Activated CD8-positive, alpha-beta T cell treated with anti-CD3 and anti-CD28 coated beads, Interleukin-2, amount 10 ng/mL, durations not matched to agents 7 days and 5 days (primary cell): ENCODE measurements at places on chromosomes 11 and 22. TPM values are rescaled to one million over a fixed set of nuclear protein-coding genes. Genes with fewer than 3 reads are reported as not detected.
A peak's percentile ranks its signal among the peaks of the same experiment; 100 is the strongest.

ELF5 gene
- not detected for total RNA-seq

GRCh38 chr11:8735094-8735493, 52.5 kb downstream of the RPL27A start:
- DNase-seq: no peak

DNA sequence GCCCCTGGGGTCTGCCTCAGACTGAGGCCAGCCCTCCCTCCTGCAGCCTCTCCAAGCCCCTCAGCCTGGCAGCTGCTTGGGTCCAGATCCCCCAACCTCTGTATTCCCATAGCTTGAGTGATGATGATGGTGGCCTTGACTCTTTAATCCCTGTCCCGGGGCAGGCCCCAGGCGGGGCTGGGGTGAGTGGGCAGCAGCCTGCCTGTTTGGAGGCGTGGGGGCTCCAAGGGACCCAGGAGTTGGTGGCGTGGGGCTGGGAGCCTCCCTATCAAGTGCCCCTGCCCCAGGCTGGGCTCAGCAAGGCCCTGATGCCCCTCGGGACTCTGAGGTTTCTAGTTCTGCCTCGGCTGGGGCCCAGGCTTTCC, 22.5 kb downstream of the PPIL2 start:
- no peak for DNase-seq

MMP1 gene
- total RNA-seq: not detected

DNA sequence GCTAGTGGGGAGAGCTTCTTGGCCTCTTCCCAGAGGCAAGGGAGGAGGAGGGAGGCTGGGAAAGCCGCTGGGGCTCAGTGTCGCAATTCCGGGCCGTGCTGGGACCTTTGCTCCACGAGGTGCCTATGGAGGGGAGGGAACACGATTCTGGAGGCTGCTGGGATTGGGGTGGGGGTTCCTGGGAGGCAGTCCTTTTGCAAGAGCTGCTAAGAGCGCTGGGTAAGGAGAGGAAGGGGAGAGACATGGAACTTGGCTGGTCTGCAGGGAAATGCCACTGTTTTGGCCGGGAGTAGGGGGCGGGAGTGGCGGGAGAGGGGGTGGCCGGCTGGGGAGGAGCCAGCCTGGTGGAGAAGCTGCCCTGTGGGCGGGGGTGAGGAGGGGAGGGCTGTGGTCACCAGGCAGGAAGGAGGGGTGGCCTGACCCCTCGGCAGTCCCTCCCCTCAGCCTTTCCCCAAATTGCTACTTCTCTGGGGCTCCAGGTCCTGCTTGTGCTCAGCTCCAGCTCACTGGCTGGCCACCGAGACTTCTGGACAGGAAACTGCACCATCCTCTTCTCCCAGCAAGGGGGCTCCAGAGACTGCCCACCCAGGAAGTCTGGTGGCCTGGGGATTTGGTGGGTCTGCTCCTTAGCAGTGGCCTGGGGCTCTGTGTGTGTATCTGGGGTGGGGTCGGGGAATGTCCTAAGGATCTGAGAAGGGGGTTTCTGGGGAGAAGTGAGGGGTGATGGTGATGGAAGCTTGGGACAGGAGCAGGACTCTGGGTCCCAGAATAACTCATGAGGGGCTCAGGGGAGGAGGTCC, at the start of gene NR1H3:
Gene NR1H3 (plus strand): TSS at position 480 of the 800 bp plus-strand sequence. CDS start 1,221 bp downstream, outside the sequence.
- DNase-seq: no peak

DNA sequence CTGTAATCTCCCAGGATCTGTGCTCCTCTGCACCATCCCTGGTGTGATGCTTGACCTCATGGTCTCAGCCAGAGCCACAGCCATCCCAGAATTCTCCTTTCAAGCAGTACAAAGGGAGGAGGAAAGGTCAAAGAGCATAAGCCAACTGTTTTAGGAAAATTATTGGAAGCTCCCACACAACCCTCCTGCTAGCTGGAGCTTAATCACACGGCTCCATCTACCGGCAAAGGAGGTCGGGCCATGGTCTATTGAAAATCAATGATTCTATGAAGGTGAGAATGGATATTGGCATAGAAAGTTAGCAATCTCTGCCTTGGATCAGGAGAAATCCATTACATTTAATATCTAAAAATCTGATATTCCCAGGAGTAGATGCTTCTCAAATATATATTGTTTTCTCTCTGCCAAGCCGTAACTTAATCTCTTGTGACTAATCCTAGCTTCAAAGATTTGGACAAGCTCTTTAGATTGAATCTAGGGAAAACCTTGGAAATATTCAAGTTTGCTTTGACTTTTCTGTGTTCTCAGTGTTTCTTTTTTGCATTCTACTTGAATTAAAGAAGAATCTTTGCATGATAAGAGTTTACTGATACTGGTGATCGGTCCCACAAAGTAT, 259.6 kb downstream of the NTM start:
- no peak for DNase-seq

DNA sequence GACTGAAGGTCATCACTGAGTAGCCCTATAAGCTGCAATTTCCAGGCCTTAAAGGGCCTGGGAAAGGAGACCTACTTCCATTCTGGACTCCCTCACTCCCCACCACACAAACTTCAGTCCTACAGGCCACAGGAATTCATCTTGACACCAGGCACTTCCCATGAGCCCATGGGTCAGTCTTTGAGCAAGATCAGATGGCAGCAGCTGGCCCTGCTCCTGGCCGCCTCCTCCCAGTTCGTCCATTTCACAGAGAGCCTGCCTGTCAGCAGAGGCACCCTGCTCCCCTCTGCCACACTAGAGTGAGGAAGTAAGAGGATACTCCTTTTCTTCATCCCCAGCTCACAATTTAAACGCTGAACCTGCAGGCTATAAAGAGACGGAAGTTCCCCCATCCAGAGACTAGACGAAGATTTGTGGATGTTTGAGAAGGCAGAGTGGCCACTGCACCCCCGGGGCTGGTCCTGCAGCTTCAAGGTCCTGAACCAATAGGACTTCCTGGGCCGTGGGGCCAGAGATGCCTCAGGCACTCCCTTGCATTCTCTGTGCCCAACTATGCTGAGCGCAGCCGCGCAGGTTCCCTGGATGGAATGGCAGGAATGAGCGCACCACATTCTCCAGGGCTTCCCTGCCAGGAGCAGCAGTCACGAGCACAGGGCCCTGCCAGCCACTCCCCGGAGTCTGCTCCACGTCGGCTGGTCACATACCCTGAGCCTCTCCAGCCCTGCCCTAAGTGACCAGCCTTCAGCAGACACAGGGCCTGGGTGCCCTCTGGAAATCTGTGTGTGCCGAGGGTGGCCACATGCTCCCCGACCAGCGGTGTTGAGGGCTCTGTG, 33.5 kb upstream of the BID start:
- DNase-seq: no peak

- no peak for DNase-seq
These were observed 2.1 kb upstream of the NEAT1 start for GRCh38 chr11:65420506-65420905.

OR8D1 gene
- not detected for total RNA-seq

BTG4 gene
- total RNA-seq: not detected

ZNF202 gene
- total RNA-seq: 13.8 TPM

GRCh38 chr11:76005756-76006155, 190.7 kb downstream of the UVRAG start:
- DNase-seq: no peak

DNA sequence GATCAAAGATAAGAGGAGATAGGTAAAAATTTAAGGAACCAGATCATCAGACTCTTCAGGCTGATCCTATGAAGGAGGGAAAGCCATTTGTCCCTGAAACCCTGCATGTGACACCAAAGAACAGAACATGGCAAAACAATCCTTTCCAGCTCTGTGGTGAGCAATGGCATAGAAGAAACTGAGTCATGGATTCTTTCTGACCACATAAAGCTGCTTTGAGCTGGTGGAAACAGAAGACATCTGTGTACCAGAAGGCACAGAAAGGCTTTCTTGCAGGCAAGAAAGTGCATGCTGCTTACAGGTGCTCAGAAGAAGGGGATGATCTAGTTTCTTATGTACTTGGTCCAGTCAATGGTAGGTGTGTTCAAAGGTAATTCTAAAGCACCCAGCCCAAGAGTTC, 45.0 kb upstream of the APOA1 start:
- no peak for DNase-seq

- DNase-seq: no peak
These were observed 2.6 kb downstream of the MS4A3 start for GRCh38 chr11:60059052-60059451.

SAA2 gene
- total RNA-seq: not detected

DNA sequence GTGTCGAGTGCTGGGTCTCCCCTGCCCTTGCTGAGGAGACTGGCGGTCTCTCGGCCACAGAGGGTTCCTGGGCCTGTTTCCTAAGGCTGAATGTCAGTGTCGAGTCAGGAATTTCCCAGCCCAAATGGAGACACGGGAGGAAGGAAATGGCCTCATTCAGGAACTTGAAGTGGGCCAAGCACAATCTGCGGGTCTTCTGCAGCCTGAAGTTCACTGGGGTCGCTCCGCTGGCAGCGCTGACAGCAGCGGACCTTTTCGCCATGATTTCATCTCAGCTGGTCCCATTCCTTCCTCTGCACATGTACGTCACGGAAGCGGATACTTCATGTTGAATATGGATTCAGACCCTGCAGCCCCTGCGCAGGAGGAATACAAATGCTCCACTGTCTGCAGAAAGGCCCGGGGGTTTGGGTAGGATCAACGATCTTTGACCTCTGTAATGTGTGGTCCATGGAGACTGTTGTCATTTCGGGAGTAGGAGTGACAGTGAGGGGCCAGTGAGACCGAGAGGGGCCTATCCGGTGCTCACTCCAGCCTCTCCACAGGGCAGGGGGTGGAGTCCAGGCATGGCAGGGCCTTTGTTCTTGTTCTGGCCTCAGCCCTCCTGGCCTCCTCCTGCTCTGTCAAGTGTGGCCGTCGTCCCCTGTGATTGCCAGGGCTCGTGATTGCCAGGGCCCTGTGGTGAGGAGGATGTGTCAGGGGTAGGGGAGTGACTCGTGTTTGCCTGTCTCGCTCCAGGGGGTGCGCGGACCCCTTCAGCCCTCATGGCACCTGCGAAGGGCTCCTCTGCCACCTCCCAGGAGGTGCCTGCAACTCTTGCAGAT, 402.3 kb downstream of the TBC1D22A start:
- no peak for DNase-seq

DCUN1D5 gene
- total RNA-seq: 31.3 TPM

DNA sequence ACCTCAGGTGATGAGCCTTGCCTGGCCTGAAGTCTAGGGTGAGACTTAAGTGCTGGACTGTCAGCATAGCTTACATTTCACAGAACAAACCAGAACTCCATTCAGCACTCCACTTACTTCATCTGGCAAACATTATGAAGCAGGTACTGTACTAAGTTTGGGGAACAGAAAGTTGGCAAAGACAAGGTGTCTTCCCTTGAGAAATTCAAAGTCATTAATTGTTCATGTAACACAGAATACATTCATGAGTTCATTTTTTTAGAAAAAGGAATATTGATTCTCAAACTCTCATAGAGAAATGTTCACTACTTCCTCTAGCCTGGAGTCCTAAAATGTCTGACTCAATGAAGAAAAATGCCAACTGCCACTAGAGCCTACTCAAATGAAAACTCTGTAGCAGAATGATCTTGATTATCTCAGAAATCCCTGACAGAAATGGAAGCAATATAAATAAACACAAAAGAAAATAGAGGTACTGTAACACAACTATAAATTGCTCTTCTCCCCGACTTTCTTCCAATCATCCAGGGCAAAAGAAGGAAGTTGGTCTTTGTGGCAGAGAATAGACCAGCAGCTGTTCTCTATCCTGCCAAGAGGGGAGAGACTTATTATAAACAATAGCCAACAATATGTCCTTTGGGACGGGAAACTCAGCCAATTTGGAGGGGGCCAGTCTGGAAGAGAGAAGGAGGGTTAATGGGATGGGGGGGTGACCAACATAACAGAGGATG, 129.2 kb upstream of the MTMR2 start:
- DNase-seq: no peak

DNA sequence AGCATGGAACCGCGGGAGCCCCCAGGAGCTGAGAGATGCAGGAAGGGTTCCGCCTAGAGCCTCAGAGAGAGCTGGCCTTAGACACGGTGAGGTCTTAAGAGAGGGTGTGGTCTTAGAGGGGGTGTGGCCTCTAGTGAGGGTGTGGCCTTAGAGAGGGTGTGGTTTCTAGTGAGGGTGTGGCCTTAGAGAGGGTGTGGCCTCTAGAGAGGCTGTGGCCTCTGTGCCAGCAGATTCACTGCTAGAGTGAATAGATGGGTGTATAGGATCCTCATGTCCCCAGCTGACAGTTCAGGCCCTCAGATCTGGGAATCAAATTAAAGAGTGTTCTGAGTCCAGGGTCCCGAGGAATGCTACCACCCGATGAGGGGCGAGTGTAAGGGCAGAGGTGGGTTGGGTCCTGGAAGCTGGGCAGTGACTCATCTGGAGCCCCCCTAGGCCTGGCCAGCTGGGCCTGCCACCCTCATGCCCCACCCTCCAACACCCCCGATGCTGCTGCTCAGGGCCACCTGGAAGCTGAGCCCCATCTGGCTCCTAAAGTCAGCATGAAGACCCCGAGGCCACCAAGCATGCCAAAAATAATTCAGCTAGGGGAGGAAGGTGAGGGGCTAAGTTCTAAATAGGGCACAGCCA, 49.5 kb downstream of the IGF2 start:
- peak; percentile 44 for DNase-seq

GRCh38 chr11:71485466-71485865, 32.5 kb downstream of the NADSYN1 start:
- no peak for DNase-seq

DNA sequence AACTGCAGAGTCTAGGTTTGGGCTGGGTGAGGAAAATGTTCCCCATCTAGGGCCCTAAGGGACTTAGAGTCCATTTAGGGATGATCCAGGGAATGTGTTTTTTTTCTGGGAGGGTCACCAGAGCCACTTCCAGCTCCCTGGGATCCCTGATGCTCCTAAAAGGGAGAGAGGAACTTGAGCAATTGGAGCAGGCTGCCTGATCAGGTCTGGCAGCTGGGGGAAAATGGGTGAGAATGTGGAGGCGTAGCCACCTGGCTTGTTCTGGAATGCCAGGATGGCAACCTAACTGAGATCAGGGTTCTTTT, 1.2 kb downstream of the PGAP2 start:
- no peak for DNase-seq

PLA2G6 gene
- 39.8 TPM for total RNA-seq

TSGA10IP gene
- total RNA-seq: not detected

DNA sequence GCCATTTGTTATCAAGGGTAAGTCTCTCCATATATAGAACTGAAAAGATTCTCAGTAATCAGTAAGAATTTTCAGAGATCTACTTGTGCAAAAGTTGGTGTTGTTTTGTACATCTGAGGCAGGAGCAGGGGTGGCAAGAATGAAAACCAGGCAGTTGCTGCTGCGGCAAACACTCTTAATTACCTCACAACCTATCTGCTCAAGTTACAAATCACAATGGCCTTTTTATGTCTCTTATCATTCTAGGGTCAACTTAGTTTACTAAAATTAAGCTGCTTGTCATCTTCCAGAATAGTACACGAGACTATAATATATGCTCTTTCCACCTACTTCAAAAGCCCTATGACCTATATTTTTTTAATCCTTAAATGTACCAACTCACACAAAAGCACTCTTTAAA, 14.3 kb upstream of the FSHB start:
- DNase-seq: no peak
